C1 segment of cervical spinal cord (tissue), 14 donors: ENCODE measurements at places on chromosomes 12 and 14.

- DNase-seq: no peak
Measured at GRCh38 chr14:73492670-73493069, 1.9 kb downstream of the RIOX1 start.

GRCh38 chr14:102181187-102181586, 41.5 kb downstream of the WDR20 start:
- no peak for DNase-seq

GRCh38 chr12:22473212-22473611, 71.1 kb downstream of the C2CD5 start:
- no peak for DNase-seq

DNA sequence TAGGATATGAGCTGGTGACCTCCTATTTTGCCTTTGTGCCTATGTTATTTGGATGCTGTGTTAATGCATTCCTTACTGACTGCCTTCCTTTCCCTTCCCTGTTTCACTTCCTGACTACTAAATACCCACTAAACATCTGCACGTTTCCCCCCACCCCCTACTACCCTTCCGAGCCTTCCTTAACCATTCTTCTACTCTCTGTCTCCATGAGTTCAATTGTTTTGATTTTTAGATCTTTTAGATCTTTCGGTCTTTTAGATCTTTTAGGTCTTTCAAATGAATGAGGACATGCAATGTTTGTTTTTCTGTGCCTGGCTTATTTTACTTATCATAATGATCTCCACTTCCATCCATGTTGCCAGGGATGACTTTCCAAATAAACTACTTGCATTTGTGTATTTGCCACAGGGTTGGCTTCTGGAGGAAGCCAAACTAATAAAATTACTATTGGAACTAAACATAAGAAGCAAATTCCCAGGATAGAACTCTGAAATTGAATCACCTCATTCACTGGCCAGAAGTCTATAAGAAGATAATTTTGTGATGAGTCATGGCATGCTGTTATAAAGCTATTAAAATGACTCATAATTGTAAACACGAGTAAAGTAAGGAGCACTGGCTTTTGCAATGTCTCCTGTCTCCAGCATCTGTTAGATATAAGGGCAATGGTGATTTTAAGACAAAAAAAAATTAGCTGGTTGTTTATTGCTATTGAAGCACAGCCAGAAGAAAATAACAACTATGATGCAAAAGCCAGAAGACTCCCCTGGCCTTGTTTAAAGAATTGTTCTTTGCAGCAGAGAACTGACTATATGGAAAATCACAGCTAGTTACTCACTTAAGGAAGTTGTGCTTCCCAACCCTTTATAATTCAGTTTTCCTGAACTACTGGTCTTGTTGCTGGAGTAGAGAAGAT, 586.3 kb downstream of the LRFN5 start:
- no peak for DNase-seq

DNA sequence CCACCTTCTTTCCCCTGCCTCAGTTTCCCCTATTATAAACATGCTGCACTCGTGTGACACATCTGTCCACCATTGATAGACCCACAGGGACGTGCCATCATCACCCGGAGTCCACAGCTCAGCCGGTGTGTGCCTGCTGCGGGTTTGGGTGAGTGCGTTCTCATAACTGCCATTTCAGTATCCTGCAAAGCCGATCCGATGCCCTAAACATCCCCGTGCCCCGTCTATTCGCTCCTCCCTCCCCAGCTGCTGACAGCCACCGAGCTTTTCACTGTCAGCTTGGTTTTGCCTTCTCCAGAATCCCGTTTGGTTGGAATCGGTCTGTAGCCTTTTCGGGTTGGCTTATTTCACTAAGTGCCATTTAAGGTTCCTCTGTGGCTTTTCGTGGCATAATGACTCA, 3.9 kb downstream of the LRCOL1 start:
- no peak for DNase-seq

DNA sequence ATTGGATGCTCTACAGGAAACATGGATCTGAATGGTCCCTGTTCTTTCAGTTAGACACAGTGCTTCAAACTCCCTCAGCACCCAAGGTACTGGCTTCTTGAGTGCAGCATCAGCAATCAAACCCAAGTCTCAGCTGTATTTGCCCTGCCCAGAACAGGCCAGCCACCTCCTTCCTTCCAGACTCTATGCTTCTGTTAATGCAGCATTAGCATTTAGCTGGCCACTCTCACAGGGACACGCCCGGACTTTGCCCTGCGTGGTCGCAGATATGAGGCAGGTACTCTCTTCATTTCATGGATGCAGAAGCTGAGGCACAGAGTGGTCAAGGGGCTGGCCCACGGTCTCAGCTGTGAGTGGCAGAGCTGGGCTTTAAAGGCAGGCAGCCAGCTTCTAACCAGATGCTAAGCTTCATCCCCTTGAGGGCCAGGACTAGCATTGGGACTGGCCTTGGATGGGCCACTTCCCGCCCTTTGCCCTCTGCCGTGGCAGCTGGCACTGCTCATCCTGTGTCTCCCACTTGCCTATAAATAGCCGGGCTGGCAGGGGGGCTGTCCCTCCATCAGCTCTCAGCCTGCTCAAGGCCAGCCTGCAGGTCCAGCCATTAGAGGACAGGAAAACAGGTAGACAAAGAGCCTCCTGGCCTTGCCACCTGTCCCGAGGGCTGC, 1.5 kb upstream of the SLC25A47 start:
- DNase-seq: no peak
